ENCODE measurements at places on chromosomes 11 and 22.

GRCh38 chr22:49948958-49949913, 11.3 kb upstream of the PIM3 start:
- DNase-seq: no peak

DNA sequence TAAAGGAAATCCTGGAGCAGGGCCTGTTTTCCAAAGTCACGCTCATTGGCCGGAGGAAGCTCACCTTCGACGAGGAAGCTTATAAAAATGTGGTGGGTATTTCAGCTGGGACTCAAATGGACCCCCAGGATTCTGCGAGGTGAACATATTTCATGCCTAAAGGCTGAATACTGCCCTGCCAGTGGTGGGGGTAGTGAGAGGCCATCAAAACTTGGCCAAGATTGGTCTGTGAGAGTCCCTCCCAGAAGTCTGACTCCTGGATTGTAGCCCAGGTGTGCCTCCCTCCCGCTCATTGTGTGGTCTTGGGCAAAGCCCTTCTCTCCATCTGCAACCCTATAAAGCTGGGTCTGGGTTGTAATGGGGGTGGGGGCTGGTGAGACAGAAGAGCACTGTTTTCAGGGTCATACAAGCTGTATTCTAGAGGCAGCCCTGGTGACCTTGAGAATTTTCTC, 853 bp downstream of the HTATIP2 start:
- DNase-seq: no peak

- DNase-seq: no peak
These were observed 35.8 kb upstream of the HMOX1 start for GRCh38 chr22:35344956-35345690.

GRCh38 chr11:108019870-108020540, 11.3 kb downstream of the CUL5 start:
- DNase-seq: no peak

GRCh38 chr22:35930933-35931332, 97.7 kb downstream of the RBFOX2 start:
- no peak for DNase-seq

DNA sequence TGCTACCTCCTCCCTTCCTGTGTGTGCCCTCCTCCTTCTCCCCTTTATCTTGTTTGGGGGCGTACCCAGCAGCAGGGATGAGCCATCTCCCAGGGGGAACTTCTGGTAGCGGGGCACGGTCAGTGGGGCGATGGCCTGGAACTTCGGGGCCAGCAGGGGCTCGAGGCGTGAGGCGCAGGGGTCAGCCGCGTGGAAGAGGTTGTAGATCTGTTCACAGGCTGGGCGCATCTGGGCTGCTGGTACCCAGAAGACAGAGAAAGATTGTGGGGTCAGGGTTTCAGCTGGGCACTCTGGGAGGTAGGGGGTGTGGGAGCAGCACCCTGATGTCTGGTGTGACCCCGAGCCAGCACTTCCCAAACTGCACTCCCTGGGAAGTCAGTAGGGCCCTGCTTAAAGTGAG, 9.1 kb downstream of the PITPNM1 start:
- no peak for DNase-seq

GRCh38 chr11:86458294-86459001, 83.8 kb downstream of the CCDC81 start:
- no peak for DNase-seq

- DNase-seq: no peak
These were observed 118.4 kb downstream of the RBFOX2 start for GRCh38 chr22:35910003-35910769.

GRCh38 chr11:2295971-2296912, 5.5 kb downstream of the C11orf21 start:
- DNase-seq: no peak

- DNase-seq: no peak
These were observed 17.6 kb downstream of the SLC5A12 start for GRCh38 chr11:26704249-26704648.

- DNase-seq: no peak
These were observed 311.9 kb downstream of the GUCY1A2 start for GRCh38 chr11:106706355-106706754.

DNA sequence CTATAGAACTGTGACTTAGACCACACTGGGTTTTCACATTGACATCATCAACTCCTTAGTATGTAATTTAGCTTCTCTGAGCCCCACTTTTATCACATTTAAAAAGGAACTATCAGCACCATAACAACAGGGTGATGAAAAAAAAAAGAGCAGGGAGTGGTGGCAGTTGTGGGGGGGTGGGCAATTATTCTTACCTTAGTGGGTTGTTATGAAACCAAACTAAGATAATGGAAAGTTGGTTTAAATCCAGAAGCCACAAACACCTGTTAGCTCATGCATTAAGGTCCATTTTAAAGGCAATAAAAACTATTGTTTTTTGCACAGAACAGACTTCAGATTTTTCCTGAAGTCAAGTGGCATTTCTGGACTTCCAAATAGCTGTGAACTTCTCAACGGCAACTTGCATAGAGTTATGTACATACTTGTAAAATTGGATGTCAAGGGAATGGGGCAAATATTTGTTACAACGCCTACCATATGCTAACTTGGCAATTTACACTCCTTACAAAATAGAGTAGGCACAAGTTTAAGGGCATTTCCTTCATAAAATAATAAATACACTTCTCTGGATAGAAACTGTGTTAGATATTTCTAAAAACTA, 793.6 kb downstream of the DLG2 start:
- DNase-seq: no peak

GRCh38 chr11:15806217-15806616, 550.1 kb downstream of the SOX6 start:
- no peak for DNase-seq

GRCh38 chr11:16737818-16738192, 642 bp upstream of the C11orf58 start:
- peak; percentile 2 for DNase-seq

- no peak for DNase-seq
These were observed 182.2 kb upstream of the SYT13 start for GRCh38 chr11:45468267-45468856.

- DNase-seq: no peak
These were observed 14.3 kb upstream of the ALX4 start for GRCh38 chr11:44324222-44324621.

DNA sequence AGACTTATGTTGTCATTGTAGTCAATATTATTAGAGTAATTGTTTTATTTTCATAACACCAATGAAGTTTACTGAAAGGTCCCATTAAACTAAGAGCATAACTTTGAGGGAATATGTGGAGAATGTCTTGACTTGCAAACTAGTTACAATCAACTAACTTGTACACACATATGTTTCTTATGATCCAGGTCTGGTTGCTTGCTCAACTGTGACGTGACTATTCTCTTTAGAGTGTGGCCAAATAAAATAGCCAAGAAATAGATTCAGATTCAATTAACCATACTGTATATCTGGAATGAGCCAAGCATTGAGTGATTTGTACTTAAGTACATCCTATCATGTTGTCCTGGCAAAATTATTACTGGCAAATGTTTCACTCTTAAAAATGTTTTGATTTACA, 101.7 kb downstream of the METTL15 start:
- DNase-seq: no peak

GRCh38 chr11:121024989-121025388, 1.1 kb downstream of the TBCEL start:
- no peak for DNase-seq

DNA sequence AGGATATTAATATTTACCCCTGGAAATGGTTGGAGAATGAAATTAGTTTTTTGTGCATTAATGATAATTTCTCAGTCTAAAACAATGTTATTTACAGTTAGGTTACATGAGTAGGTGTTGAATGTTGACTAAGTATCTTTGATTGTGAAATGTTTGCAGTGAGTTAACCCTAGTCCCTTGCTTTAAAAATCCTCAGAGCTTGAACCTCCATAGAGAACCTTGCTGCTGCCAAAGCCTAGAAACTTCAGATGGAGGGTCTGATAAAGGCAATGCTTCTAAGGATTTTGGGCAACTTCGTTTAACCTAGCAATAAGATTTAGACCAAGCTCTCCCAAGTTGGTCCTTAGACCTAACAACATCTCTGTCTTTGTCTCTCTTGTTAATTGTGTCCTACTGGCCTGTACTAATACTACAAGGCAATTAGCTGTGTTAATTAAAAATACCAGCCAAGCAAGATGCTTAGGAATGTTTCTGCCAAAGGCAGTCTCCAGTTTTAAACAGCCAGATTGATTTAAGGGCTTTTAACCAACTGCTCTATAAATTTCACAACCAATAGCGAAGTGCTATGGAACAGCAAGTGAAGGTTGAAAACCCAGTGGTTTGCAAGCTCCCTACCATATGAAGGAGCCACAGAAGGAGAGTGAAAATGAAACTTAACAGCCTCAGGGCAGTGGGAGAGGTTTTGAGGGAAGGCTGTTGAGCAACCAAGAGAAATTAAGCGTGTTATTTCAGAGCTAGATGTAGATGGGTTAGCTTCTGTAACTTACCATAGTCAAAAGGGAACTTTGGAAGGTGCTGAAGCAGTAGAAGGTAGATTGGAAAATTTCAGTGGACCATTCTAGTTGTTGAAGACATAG, 295.9 kb upstream of the ANO5 start:
- DNase-seq: no peak

GRCh38 chr22:23500508-23501260, 79.4 kb downstream of the IGLL1 start:
- DNase-seq: no peak

DNA sequence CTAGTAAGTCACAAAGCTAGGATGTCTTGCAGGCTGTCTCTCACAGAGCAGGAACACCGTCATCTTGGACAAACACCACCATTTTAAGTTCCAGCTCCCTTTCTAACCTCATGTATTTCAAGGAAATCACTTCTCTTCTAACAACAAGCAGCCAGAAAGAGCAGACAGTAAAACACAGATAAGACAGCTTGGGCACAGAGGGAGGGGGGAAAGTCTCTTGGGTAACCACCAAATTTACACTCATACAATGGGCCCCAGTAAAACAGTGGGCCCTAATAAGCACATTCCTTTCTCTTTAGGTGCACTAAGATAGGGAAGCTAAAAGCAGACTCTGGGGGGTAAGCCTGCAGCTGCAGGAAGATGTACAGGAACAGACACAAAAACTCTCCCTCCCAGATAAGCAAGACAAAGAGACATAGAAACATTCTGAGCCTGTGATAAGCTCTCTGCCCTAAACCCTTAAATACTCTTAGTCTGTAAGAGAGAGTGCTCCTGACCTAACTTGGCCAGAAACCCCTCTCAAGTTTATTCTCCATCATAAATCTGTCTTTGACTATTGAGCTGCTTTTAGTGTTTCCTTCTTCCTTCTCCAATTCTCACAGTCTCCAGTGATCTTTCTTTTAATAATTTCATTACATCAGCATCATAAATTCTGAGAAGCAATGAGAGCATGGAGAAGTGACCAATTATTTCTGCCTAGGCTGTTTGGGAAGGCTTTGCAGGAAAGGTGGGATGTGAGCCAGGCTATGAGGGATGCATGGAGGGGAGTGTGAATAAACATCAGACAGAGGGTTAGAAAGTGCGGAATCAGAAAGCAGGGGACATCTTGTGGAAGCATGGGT, 7.4 kb downstream of the OR10D3 start:
- DNase-seq: no peak

DNA sequence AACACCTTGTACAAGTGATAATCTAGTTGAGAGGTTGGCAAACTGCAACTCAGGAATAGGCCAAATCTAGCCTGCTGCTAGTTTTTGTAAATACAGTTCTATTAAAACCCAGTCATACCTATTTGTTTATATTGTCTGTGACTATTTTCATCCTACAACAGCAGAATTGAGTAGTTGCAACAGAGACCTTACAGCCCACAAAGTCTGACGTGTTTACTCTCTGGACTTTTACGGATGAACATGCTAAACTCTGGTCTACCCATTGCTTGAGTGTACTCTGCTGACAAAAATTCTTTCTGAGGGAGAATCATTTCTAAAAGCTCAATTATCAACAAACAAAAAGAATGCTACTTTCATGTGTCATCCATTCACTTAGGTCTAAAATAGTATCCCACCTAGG, 287.0 kb downstream of the DYNC2H1 start:
- DNase-seq: no peak

- no peak for DNase-seq
These were observed 285.0 kb downstream of the C11orf87 start for GRCh38 chr11:109706945-109707344.

DNA sequence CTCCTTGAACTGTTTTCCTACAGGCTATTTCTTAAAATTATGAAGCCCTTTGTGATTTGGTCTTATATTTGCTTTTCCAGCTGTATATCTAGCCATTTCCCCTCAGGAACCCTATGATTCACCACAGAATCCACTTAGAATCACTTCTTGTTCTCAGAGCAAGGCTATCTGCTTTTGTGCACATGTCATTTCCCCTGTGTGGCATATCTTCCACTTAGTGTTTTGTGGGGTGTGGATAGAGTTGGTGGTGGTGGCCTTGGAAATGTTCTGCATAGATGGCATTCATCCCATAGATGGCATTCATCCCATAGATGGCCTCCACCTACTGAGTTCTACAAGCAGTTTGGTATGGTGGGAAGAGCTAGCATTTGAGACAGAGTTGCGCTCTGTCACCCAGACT, 44.7 kb downstream of the SWAP70 start:
- no peak for DNase-seq

- no peak for DNase-seq
These were observed 5.9 kb downstream of the HMOX1 start for GRCh38 chr22:35386670-35387288.

DNA sequence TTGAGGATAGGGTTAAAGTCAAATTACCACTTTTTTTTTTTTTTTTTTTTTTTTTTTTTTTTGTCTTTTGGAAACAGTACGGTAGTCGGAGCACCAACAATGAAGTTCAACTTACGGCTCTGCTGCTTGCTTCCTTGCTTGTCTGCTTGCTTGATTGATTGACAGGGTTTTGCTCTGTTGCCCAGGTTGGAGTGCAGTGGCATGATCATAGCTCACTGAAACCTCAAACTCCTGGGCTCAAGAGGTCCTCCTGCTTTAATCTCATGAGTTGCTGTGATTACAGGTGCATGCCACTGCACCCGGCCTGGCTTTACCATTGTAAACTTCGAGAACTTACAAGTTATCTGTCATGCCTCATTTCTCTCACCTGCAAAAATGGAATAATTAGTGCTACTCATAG, 5.8 kb downstream of the SGSM3 start:
- DNase-seq: no peak

GRCh38 chr11:117259417-117259816, 26.9 kb downstream of the RNF214 start:
- no peak for DNase-seq
